Stimulated activated CD4-positive, alpha-beta T cell treated with anti-CD3 and anti-CD28 coated beads, Interleukin-12 subunit alpha, Interleukin-12 subunit beta, amount 100 ng/mL, for 48 hours (primary cell): ENCODE measurements at places on chromosomes 7 and 10.

DNA sequence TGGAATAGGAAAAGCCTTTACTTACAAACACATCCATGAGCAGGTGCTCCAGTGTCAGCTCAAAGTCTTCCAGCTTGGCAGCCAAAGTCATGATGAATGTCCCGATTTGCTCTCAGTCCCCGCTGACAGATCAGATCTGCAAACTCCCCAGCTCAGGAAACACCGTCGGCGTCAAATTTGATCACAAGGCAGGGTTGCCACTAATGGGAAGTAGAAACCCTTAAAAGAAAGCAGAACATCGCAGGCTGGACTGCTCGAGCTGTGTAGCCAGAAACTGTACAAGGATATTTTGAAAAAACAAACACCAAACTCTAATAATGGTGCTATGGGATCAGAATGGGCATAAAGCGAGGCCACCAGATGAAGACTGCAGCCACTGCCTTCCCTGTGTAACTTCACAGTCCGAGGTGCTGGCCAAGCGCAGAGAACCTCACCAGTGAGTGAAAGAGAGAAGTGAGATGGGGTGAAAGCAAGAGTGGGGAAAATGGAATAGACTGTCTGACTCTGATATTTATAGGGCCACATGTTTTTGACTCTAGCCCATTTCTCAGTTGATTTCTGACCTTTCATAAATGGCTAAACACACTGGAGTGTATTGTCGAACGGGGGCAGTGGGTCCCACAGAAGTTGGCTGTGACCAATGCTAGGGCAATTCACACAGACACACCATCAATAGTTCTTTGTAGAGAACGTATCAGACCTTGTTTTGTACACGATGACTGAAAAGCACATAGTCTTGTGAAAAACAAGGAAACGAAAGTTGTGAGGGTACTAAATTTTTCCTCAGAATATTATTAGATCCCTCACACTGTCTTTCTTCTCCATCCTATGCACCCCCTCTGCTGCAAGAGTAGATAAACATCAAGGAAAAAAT, 306.2 kb downstream of the FRMD4A start:
- no peak for DNase-seq

DNA sequence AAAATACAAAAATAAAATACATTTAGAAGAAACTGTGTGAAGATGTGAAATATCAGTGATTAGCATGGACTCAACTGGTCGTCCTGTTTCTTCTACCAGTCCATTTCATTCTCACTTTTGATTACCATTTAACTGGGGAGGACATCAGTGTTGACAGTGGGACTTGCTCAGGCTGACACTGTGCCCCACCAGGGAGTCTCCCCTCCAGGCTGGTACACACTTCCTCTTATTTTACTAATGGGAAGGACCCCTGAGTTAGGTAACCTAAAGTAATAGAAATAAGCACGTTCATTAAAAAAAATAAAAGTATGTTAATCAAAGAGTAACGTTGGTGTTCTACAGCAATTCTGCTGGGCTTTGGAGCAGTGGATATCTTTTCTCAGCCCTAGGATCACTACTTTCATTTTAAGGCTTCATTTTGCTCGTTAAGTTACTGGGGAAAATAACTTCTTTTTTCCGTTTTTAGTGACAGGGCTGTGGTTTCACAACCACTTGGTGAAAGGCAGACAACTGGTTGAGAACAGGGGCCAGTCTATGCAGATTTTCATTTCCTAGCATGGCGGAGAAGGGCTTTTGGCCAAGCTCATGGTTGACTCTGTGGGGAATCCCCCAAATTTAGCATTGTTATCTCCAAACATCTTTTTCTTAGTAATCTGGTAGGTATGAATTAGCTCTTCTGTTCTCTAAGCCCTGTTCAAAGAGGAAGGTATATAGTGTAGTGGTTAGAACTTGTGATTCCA, 2.1 kb downstream of the SNX10 start:
- peak; percentile 31 for DNase-seq

- no peak for DNase-seq
Observed at GRCh38 chr7:91690541-91691070, 189.9 kb downstream of the MTERF1 start.

DNA sequence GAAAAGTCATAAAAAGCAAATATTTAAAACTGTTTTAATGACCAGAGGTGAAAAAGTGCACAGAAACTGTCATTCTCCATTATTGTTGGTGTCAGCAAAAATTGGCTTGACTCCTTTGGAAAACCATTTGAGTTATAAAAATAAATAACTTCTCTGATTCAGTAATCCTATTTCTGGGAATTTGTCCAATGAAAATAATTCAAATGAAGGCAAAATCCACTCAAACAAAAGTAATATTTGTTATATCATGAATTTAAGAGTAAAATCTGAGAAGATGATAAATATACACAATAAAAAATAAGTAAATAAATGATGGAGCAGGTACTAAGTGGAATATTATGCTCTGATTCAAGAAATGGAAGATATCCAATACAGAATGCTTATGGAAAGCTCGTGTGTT, 326.6 kb upstream of the KLF6 start:
- no peak for DNase-seq

- DNase-seq, result no peak
Observed at GRCh38 chr10:22754296-22754695, 39.9 kb upstream of the PIP4K2A start.

- DNase-seq, result no peak
Observed at GRCh38 chr7:100247152-100247757, 27.5 kb downstream of the PVRIG start.

- no peak for DNase-seq
Observed at GRCh38 chr7:73815436-73815835, 15.4 kb upstream of the CLDN4 start.

DNA sequence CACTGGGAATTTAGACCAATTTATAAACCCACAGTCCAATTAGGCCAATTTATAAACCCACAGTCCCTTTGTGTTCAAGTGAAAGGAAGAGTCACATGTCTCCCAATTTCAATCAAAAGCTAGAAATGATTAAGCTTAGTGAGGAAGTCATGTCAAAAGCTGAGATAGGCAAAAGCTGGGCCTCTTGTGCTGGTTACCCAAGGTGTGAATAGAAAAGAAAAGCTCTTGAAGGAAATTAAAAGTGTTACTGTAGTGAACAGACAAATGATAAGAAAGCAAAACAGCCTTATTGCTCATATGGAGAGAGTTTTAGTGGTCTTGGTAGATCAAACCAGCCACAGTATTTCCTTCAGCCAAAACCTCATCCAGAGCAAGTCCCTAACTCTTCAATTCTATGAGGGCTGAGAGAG, 245.0 kb downstream of the HDAC9 start:
- DNase-seq, result no peak

DNA sequence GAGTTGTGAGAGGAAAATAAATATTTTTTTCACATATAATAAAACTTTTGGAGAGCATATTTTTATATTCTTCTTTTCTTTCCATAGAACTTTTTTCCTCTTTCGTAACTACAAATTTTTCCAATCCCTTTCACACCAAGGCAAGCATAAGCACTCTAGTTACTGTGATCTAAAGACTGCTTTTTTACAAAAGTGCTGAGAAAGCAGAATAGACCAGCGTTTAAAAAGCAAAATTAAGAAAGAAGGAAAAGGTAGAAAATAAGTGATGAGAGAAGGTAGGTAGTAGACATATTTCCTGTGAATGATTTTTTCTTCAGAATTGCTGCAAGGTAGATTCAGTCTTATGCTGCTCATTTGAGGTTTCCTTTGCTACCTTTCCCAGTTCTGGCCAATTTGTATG, 195.5 kb downstream of the MBL2 start:
- DNase-seq, result no peak

GRCh38 chr7:105202616-105203015, 186.1 kb downstream of the SRPK2 start:
- DNase-seq, result no peak

GRCh38 chr10:14588084-14588937, 186.4 kb downstream of the FAM107B start:
- peak; percentile 52 for DNase-seq

- no peak for DNase-seq
Observed at GRCh38 chr7:80279760-80280159, 145.1 kb downstream of the GNAI1 start.

DNA sequence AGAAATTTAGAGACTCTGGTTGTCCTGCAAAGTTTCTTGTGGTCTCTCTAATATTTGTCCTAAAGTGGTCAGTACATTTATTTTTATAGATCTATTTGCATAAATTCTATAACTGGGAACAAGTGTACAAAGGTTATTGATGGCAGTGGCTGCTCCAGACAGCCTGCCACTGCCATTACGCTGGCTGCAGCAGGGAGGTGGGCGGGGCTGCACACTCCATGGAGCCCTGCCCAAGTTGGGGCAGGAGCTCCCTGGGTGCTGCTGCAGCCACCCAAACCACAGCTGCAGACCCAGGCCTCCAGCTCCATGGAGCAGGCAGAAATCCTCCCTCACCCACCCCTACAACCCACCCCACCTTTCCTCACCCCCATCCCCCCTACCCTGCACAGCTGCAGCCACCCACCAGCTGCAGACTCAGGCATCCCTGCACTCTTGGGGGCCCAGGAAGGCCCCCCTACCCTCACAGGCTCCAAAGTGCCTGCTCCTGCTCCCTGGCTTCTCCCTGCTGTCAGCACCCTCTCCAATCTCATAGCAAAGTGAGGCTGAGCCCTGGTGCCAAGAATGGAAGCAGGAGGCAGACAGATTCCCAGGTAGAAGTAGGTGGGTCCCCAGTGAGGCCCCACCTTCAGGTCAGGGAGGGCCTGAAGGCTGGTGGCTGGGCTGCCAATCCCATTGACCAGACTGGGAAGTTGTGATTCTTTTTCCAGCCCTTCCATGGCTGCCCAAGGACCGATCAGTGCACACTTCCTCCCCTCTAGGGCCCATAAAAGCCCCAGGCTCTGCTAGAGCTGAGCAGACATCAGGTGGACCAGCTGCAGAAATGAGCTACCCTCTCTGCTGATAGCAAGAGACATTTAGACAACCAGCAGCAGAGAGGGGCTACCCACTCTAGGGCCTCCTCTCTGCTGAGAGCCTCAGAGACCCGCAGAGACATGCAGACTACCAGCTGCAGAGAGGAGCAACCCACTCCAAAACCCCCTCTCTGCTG, 4.8 kb upstream of the CYP3A43 start:
- DNase-seq, result no peak
